Naive thymus-derived CD4-positive, alpha-beta T cell (primary cell): ENCODE measurements at places on chromosomes 12 and 14. TPM values are rescaled to one million over a fixed set of nuclear protein-coding genes. Genes with fewer than 3 reads are reported as not detected.

Gene CMA1
- total RNA-seq = not detected

Gene LRP1-AS
- total RNA-seq = not detected in 2 replicates

Gene TM7SF3
- total RNA-seq = 24.4 TPM

Gene FLVCR2
- total RNA-seq = 5.0 TPM

Gene TAS2R50
- total RNA-seq = 1.3 TPM

DNA sequence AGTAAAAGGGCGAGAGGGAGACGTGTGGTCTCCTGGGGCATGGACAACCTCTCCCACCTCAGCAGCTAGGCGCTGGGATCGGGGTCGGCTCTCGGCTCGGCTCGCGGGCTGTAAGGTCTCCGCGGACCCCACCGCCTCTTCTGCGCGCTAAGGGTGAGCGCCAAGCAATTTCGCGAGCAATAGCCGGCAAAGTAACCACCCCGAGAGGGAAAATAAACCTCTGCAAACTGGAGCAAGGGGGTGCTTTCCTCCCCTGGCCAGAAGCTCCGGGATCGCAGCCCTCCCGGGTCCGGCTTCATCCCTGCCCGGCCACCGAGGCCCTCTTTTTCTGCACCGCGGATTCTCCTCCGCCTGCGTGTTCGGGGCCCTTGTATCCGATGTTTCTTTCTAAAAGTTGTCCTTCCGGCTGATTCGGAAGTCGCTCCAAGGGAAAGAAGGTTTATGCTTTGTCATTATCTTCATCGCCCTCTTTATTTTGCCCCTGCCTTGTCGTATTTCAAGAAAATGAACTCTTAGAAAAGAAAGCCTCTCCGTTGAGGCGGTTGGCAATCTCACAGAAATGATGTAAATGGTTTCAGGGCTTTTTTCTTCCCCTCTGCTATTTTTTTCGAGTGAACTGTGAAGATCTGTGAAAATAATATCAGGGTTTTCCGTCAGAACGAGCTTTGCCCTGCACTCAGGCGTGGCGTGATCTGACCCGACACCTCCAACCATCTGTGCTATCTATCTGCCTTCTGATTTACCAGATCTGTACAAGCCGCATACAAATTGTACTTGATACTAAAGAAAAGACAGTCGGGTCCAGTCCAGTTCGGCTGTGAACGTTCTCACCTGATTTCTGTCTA is 1.7 kb upstream of the SIX6 start:
- no peak overlapping the region for H3K27ac ChIP-seq
- H3K4me3 ChIP-seq = no peak overlapping the region
- no peak for DNase-seq
- H3K36me3 ChIP-seq = no peaks in the 10 kb centered on the region
- peaks cover 20% of the 10 kb centered on the region for H3K4me1 ChIP-seq
- peaks cover 27% of the 10 kb centered on the region for H3K27me3 ChIP-seq

DNA sequence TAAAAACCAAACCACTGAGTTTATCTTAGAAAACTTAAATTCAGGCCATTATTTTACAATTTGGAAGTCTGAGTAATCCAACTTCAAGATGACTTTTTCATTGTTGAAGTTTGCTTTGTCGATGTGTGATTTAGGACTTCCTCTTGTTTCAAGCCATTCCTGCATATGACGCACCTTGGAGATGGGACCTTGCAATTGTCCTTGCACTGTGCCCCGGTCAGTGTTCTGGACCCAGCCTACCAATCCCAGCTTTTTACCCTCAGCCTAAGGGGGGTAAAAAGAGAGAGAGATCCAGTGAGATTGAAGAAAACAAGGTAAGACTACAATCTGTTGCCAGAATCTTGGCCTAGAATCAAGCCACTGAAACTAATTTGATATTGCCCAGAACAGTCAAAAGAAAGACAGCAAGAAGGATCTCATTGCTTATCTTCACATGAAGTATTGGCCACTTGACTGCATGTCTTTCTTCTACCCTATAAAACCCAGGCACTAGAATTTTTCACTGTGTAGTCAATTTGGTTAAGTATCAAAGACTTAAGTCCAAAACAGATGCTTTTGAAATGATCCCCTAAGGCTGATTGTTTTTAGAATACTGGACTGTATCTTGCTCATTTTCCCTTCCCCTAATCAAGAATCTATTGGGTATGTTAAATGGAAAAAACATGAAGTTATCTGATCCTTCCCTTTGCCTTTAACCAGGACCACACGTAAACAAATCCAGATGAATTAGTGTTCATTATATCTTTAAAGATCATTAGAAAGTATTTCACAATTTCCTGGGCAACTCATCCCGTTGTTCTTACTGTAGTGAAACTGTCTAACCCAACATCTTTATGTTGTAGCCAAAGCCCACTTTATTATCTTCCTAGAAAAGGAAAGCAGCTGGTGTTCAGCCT is 2.4 kb upstream of the MLH3 start:
- no peaks in the 10 kb centered on the region for H3K36me3 ChIP-seq
- peaks cover 9% of the 10 kb centered on the region for H3K4me1 ChIP-seq
- H3K27me3 ChIP-seq = no peaks in the 10 kb centered on the region
- DNase-seq = no peak

GRCh38 chr12:121934309-121934664 is 15.9 kb downstream of the CFAP251 start:
- no peak overlapping the region for H3K4me3 ChIP-seq
- no peak overlapping the region for H3K27ac ChIP-seq
- H3K36me3 ChIP-seq = no peaks in the 10 kb centered on the region
- no peaks in the 10 kb centered on the region for H3K27me3 ChIP-seq

DNA sequence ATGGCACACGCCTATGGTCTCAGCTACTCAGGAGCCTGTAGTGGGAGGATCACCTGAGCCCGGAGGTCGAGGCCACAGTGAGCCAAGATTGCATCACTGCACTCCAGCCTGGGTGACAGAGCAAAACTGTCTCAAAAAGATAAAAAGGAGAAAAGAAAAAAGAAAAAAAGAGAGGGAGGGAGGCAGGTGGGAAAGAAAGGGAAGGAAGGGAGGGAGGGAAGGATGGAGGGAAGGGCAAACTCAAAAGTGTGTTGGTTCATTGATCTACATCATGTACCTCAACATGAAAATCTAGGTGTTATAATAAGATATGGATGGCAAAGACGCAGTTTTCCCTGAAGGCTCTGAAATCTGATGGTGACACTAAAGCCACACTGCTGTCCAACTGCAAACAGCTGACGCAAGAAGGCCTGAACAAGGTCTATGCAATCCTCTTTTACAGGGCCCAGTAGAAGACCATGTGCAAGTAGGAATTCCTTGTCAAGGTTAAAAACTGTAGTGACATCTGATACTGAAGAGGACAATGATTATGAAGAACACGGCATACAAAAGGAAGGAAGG is 143.6 kb downstream of the ITPR2 start:
- no peaks in the 10 kb centered on the region for H3K27me3 ChIP-seq
- no peak overlapping the region for H3K27ac ChIP-seq
- H3K36me3 ChIP-seq = peaks cover 28% of the 10 kb centered on the region
- no peak overlapping the region for H3K4me3 ChIP-seq
- no peak for DNase-seq
- no peaks in the 10 kb centered on the region for H3K4me1 ChIP-seq

DNA sequence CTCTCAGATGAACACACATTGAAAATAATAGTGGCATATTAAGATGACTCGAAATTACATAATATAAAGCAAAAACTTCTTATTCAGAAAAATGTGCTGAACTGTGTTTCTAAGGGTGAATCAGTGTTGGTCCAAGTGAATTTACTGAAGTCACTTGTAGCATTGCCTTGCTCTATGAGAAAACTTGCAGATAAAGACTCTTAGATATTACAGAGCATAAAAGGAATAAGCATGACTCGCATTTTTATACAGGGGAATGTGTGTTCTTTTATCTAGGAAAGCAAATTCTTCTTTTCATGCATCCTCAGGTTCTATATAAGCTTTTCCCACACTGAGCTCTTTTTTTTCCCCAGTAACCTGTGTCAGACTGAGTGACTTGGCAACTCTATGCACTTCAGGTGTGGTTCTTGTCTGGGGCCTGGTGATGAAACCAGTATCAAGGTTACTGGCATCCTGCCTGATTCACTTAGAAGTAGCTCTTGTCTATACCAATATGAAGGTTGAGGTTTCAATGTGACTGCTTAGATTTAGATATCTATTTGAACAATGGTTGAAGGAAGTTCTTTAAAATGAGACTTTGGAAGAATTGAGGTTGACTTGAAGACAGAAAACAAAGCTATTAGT is 76.1 kb downstream of the OTOGL start:
- no peak for DNase-seq
- H3K27ac ChIP-seq = no peak overlapping the region
- H3K36me3 ChIP-seq = no peaks in the 10 kb centered on the region
- no peaks in the 10 kb centered on the region for H3K4me1 ChIP-seq

DNA sequence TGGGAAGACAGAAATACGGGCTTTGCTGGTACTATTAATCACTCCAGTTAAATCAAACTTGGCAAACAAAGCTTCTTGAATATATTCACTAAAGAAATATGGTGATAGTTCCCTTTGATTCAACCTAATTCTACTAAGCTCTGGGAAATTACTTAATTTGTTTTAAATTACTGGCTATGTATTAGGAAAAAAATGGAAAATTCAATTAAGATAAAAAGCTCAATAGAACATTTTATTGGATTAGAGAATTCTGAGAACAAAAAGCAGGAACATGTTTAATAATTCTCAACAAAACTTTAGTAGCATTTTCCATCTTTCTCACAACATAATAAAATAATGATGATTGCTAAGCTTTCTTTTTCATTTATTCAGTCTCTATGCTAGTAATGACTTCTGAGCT is 30.2 kb downstream of the BDKRB1 start:
- no peaks in the 10 kb centered on the region for H3K4me1 ChIP-seq
- H3K27ac ChIP-seq = no peak overlapping the region
- H3K27me3 ChIP-seq = no peaks in the 10 kb centered on the region
- no peak overlapping the region for H3K4me3 ChIP-seq
- peaks cover 57% of the 10 kb centered on the region for H3K36me3 ChIP-seq
- DNase-seq = no peak

GRCh38 chr12:116508145-116509121 is 50.7 kb upstream of the MAP1LC3B2 start:
- H3K27me3 ChIP-seq = no peaks in the 10 kb centered on the region
- no peak for DNase-seq
- H3K4me3 ChIP-seq = no peak overlapping the region
- H3K4me1 ChIP-seq = no peaks in the 10 kb centered on the region
- H3K36me3 ChIP-seq = no peaks in the 10 kb centered on the region

GRCh38 chr12:104282109-104282508 is 21.4 kb upstream of the EID3 start:
- H3K4me3 ChIP-seq = no peak overlapping the region
- H3K27ac ChIP-seq = no peak overlapping the region
- H3K36me3 ChIP-seq = no peaks in the 10 kb centered on the region
- H3K4me1 ChIP-seq = peaks cover 6% of the 10 kb centered on the region
- no peak for DNase-seq

DNA sequence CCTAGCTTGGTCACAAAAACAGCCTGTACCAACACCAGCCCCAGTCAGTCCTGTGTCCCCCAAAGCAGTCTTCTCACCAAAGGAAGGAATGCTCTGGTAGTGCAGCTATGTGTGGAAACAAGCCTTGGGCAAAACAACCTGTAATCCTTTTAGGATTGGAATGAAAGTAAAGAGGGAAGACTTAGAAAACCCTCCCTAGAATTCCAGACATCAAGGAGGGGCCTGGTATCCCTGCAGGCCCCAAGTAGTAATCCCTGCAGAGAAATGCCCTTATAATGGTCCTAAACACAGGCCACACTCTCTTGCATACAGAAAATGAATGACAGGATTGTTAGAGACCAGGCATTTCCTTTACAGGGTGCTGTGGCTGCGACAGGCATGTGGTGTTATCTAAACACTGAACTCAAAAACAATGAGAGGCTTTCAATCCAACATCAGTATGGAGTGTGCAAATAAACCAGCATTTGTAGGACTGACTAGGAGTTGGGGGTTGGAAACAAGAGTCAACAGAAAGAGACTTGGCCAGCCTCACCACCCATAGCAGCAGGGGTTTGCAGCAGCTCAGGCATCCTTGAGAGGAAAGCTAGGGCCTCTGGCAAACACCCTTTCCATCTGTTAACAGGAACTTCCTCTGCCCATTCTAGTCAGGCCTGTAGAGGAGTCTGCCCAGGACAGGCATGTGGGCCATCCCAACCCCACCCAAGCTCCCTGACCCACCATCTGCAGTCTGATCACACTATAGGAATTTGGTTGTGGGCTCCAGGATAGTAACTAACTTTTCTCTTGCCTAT is 59.1 kb downstream of the DCAF5 start:
- peaks cover 25% of the 10 kb centered on the region for H3K36me3 ChIP-seq
- no peaks in the 10 kb centered on the region for H3K4me1 ChIP-seq
- no peak overlapping the region for H3K27ac ChIP-seq
- no peak for DNase-seq

DNA sequence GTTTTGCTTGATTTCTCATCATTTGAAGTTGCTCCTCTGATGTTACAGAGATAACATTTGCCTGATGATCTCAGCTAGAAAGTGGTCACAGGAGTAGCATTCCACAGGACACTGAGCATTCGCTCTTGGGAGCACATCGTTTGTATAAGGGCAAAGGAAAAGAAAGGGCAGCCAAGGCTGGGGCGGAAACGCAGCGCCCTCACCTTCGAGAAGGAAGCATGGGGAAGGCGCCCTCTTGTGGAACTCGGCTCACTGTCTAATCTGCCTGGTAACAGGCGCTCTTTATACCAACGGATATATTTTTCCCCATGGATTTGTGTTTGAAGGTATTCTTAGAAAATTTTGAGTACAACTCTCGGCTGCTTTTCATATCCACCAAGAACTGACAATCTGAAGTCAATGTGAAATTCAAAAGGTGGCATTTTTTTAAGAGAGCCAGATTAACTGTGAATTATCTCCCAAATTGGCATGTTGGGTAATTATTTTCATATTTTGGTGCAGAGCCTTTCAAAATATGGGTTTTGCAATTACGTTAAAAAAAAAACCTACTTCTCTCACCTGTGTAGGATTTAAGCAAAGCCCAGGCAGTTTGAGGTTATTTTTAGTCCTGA is 172.7 kb downstream of the CAND1 start:
- no peak overlapping the region for H3K4me3 ChIP-seq
- H3K4me1 ChIP-seq = peaks cover 7% of the 10 kb centered on the region
- DNase-seq = peak; percentile 76
- no peaks in the 10 kb centered on the region for H3K27me3 ChIP-seq
- no peak overlapping the region for H3K27ac ChIP-seq
- no peaks in the 10 kb centered on the region for H3K36me3 ChIP-seq

- no peak overlapping the region for H3K4me3 ChIP-seq
- no peak overlapping the region for H3K27ac ChIP-seq
- H3K4me1 ChIP-seq = no peaks in the 10 kb centered on the region
Observed at GRCh38 chr12:20653871-20654270, 41.3 kb upstream of the SLCO1C1 start.

- peak; percentile 12 for DNase-seq
- H3K4me1 ChIP-seq = no peaks in the 10 kb centered on the region
- H3K27ac ChIP-seq = no peak overlapping the region
- no peaks in the 10 kb centered on the region for H3K36me3 ChIP-seq
- no peaks in the 10 kb centered on the region for H3K27me3 ChIP-seq
- no peak overlapping the region for H3K4me3 ChIP-seq
Observed at GRCh38 chr12:52748578-52748977, 28.6 kb downstream of the KRT76 start.

DNA sequence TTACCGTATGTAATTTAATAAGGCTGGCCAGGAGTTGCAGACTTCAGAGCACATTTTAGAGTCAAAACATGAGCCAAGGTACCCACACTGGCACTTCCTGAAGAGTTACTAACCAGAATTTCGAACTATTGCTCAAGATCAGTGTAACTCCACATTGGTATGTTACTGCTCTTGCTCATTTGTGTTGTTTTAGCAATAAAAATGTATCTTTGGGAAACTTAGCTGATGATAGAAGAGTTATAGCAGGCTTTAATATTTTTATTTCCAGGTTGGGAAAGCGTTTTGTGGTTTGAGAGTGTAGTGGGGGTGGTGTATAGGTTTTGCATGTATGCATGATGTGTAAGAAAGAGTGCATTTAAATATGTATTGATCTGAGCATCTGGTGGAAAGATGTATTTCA is 96.6 kb downstream of the SCN8A start:
- H3K27me3 ChIP-seq = no peaks in the 10 kb centered on the region
- no peaks in the 10 kb centered on the region for H3K36me3 ChIP-seq
- no peaks in the 10 kb centered on the region for H3K4me1 ChIP-seq
- no peak overlapping the region for H3K4me3 ChIP-seq
